Activated gamma-delta T cell treated with anti-CD3 and anti-CD28 coated beads, Interleukin-2, amount 50 U/mL, for 16 hours (primary cell): ENCODE measurements at places on chromosomes 4 and X.

GRCh38 chrX:38277136-38277535, 50.2 kb downstream of the RPGR start:
- no peak for DNase-seq

DNA sequence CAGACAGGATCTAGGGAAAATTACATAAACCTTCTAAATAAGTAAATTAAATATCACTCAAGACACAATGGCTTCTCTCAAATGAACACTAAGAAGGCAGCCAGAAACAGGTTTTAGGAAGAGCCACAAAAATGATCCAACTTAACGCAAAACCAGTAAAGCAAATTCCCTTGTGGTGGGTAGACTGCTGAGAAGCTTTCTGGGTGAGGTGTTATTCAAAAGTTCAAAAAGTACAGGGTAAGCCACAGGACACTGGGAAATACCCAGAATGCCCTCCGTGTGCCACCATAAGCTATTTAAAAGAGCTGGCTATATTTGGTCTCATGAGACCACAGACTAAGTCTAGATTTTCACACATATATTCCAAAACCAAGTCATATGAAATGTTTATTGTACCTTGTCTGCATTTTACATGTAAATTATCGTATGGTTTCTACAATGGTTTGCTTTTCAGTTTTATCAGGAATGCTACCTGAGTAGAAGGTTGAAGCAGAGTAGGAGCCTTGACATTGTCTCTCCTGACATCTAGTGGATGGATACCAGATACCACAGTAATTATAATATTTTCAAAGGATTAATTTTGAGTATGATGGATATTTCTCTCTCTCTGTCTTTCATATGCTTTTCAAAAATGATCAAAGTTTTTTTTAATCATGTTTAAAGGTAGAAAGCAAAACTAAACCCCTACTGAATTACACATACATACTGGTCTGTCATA, 109.3 kb upstream of the KLHL13 start:
- DNase-seq: no peak

GRCh38 chr4:146267826-146268225, 53.5 kb downstream of the REELD1 start:
- DNase-seq: no peak

- no peak for DNase-seq
These were observed 132.7 kb upstream of the MAP3K15 start for GRCh38 chrX:19647731-19648588.

DNA sequence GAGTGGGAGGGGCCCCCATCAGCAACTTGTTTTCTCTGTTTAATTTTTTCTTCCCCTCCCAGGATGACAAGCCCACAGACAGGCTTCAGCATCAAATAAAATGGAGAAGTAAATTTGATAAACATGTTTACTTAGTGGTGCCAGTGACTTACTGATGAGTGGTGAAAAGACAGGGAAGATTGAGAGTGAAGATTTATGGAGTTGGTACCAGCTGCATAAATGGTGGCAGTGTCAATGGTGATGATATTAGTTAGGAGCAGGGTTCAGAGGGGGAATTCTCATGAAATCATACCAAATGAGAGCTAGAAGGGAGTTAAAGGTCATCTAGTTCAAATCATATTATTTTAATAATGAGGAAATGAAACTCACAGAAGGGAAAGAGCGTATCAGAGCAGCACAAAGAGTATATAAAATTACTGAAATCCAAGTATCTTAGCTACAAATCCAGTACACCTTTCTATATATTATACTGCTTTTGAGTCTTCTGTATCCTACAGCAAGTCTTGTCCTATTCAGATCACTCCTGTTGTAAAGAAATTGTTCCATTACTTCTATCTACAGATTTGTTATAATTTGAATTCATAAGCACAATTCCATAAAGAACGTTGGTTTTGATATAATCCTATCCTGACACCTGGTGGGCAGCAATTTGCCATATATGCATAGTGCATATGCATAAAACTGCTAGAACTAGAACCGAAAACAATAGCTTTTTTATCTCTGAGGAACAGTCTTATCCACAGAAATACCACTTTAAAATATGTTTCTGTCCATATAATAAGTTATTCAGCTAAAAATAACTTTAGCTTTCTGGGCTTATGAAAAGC, 5.0 kb downstream of the P2RY10 start:
- no peak for DNase-seq

DNA sequence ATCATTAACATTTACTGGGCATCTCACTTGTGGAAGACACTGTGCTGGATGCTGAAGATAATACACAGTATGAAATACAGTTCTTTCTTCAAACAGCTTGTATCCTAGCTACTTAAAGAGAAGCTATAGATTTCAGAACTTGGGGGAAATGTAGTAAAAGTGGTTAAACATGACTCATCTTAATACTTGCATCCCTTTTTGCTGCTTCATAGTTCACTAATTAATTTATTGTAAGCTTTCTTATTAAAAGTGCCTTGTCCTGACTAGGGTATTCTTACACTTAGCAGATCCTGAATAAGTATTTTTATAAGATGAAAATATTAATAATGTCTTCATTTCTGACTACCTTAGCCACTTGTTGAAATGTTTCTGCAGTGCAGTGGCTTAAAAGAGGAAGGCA, 132.8 kb upstream of the STIM2 start:
- no peak for DNase-seq

- DNase-seq: no peak
These were observed 66.2 kb downstream of the NCAPG start for GRCh38 chr4:17876943-17877342.

DNA sequence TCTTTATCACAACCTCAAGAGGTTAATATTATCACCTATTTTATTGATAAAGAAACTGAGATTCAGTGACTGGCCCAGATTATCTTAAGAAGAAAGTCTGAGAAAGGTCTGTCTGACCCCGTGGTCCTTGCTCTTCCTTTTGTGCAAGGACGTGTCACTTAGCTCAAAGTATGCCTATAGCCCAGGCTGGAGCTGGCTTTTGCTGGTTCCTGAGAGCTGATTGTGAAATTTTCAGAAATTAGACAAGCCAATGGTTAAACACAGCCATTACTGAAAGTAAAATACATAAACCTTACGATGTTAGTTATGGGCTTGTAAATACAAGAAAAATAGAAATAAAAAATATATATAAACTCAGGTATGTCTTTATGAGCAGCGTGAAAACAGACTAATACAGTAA, 70.1 kb downstream of the CHRNA9 start:
- DNase-seq: no peak

DNA sequence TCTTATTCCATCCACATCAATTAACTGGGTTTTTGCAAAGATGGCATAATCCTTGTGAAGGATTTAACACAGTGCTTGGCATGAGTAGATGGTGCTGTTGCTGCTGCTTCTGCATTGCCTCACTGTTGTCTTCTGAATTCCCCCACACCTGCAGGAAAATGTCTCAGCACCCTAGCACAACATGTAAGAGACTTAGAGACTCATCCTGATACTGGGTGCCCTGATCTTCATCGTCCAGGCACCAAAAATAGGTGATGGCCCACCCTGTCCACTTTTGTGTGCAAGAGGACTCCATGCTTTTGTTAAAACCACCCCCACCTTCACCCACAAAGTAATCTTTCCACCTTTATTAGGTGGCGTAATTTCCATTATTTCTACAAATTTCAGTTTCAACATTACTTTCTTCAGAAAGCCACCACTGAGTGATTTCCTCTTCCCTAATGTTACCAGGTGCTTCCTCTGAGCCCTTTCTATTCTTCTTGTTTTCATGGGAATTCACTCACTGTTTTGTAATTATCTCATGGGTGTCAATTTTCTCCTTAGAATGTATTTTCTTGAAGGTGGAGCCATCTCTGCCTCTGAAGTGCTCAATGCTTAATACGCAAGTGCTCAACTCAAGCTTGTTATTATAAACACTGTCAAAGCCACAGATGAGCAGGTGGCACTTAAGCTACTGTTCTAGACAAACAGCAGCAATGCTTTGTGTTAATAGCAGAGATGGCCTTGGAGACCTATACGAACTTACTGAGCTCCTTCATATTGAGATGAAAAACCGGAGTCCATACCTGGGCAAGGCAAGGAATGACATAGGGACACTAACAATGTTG, 89.5 kb downstream of the HS3ST1 start:
- no peak for DNase-seq

GRCh38 chr4:32841217-32841616, 2121.0 kb downstream of the PCDH7 start:
- DNase-seq: no peak
